ENCODE measurements at places on chromosomes 11 and 22.

DNA sequence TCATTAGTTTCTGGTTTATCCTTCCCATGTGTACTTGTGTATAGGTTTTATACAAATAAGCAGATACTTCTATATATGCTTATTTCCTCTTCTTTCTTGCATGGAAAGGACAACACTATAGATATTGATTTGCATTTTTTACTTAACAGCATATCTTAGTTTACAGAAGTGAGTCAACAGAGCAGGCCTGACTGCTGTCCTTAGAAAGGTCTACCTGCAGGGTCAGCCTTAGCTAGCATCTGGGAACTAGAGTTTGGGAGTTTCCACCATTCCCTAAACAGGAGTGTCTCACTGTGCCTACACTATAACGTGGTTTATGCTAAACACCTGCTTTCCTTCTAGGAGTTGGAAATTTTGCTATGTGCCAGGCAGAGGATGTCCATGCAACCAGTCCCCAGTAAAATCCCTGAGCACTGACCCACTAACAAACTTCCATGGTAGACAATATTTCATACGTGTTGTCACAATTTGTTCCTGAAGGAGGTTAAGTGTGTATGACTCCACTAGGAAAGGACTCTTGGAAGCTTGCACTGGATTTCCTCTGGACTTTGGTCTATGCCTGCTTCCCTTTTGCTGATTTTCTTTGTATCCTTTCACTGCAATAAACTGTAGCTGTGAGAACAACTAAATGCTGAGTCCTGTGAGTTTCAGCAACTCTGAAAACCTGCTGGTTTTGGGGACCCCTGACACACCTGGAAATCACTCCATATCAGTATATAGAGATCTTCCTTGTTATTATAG, 17.7 kb downstream of the PRR14L start:
- no peak for DNase-seq

GRCh38 chr11:86687185-86687778, 14.9 kb upstream of the ME3 start:
- DNase-seq, result no peak

DNA sequence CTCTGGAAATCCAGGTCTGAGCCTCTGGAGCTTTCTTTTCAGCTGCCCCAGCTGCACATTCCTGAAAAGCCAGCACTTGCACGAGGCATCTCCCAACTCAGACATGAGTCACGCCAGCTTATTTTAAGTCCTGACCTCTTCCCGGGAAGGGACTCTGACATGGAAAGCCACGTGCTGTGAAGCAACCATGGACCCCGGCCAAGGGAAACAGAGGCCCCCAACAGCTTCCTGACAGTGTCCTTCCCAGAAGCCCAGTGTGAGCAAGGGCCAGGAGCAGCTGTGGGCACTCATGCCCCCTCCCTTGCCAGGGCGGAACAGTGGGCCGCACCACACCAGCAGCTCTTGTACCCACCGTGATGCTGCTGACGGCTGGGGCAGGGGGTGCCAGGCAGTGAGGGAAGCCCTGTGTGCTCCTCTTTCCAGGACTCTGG, 118.8 kb upstream of the CADM1 start:
- no peak for DNase-seq

- DNase-seq, result no peak
Measured at GRCh38 chr11:132312701-132313111, 942.3 kb downstream of the NTM start.

DNA sequence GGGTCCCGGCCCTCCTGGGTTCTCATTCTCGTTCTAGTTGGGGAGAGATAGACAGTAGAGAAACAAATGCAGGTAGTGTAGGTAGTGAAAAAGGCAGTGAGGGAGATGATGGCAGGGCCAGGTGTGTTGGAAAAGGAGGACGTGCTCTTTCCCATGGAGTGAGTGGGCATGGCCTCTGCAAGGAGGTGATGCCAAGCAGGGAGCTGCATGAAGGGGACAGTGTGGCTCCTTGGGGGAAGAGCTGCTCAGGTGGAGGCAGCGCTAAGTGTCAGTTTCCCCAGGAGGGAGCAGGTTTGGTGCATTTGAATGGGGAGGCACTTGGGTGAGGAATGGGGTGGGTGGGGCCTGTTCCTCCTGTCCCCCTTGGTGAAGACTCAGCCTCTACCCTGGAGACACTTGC, 22.2 kb downstream of the MCM5 start:
- DNase-seq, result no peak

- no peak for DNase-seq
Measured at GRCh38 chr11:122439866-122440810, 215.4 kb upstream of the UBASH3B start.

- DNase-seq, result no peak
Measured at GRCh38 chr11:47087801-47088200, 88.9 kb downstream of the ARFGAP2 start.

DNA sequence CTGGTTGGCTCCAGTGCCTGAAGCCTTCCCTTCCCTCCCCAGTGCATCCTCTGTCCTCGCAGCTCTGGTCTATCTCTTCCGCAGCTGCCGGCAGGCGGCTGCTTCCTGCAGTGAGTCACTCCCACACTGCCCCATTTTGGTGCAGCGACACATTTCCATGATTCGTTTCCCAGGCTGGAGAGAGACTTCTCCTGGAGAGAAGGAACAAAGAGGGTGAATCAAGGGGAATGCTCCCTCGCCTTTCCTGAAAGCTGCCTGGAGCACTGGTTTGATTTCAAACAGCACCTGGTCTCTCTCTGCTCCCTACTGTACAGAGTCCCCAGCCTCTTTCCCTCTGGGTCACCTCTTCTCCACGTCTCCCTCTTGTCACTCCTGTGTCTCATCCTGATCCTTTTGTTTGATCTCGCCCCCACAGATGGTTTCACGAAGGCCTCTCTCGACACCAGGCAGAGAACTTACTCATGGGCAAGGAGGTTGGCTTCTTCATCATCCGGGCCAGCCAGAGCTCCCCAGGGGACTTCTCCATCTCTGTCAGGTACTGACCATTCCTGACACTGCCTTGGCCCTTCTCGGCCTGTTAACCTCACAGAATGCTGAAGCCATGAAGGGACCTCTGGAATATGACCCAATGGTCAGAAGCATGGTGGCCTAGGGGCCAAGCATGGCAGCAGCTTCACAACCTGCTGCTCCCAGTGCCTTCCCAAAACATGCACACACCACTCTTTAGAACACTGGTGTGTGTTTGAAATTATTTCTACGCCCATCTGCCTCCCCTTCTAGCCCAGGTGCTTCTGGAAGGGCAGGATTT, at the start of gene TMA7B:
TSS of gene TMA7B (plus strand) at position 758 of the 808 bp plus-strand sequence. CDS start 3,978 bp downstream, outside the sequence.
- DNase-seq, result peak; percentile 34
